ENCODE measurements at places on chromosomes 11 and 22. TPM values are rescaled to one million over a fixed set of nuclear protein-coding genes. Genes with fewer than 3 reads are reported as not detected.

LAYN gene
- 36.4 TPM for total RNA-seq

GGTLC2 gene
- not detected for total RNA-seq

GANAB gene
- total RNA-seq = 158 TPM

APOL5 gene
- not detected for total RNA-seq

PPP1CA gene
- total RNA-seq = 168 TPM

MMP8 gene
- not detected for total RNA-seq

DNA sequence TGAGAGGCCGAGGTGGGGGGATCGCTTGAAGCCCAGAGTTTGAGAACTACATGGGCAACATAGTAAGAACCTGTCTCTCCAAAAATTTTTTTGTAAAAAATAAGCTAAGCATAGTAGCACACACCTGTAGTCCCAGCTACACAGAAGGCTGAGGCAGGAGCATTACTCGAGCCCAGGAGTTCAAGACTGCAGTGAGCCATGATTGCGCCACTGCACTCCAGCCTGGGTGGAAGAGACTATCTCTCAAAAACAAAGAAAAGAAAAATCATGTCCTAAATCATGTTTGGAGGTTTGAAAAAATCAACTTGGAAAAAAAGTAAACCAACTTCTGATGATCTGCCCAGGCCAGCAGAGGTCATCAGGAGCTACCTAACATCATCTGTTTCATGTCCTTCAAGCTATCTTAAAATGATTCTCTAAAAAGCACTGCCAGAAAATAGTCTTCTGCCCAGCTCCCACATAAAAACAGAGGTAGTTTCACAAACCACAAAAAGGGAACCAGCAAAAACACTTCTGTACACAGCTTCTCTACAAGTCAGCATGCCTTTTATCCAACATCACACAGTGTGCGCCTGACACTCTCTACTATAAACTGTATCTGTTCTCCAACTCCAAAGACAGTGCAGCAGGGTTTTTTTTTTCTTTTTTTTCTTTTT lies 165.0 kb downstream of the SOX6 start:
- DNase-seq = no peak

GRCh38 chr22:18979957-18980356 lies 43.9 kb upstream of the PRODH start:
- DNase-seq = no peak

DNA sequence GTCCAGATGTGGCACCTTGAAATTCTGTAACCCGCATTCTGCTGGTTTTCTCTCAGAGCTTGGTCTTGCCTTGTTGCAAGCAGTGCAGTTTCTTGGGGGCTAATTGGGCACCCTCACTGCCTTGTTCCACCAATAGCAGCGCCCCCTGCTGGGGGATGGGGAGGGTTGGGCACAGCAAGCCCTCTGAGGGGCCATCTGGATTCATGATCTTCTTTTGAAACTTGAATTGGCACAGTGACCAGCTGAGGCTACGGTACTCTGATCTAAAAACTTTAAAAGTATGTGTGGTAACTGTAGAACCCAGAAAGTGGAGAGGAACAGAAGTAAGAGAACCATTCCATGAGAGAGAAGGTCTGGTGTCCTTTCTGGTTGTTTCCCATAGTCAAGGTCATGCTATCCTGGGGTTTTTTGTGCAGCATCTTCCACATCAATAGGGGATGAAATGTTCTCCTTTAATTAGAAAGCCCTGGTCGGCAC lies 64.2 kb downstream of the MED15 start:
- no peak for DNase-seq

- DNase-seq = peak; percentile 63
These were observed 25.4 kb upstream of the SORL1 start for GRCh38 chr11:121426476-121427399.

- DNase-seq = peak; percentile 45
These were observed 859 bp upstream of the KRTAP5-5 start for GRCh38 chr11:1628506-1629325.

DNA sequence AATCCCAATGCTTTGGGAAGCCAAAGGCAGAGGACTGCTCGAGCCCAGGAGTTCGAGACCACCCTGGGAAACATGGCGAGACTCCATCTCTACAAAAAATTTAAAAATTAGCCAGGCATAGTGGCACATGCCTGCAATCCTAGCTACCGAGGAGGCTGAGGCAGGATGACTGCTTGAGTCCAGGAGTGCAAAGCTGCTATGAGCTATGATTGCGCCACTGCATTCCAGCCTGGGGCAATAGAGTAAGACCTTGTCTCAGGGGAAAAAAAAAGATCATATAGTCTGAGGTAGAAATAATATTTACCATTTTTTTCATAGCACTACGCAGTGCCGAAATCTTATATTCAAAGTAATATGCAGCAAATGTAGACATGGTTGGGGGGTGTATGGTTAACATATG lies 47.8 kb downstream of the MRTFA start:
- no peak for DNase-seq

DNA sequence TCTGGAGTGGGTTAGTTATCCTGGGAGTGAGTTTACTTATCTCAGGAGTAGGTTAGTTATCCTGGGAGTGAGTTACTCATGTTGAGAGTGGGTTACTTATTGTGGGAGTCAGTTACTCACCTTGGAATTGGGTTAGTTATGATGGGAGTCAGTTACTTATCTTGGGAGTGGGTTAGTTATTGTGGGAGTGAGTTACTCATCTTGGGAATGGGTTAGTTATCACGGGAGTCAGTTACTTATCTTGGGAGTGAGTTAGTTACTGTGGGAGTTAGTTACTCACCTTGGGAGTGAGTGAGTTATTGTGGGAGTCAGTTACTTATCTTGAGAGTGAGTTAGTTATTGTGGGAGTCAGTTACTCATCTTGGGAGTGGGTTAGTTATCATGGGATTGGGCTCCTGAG lies 49.6 kb upstream of the B3GAT1 start:
- DNase-seq = no peak

GRCh38 chr22:19983741-19984140 lies 32.9 kb downstream of the ARVCF start:
- peak; percentile 59 for DNase-seq

DNA sequence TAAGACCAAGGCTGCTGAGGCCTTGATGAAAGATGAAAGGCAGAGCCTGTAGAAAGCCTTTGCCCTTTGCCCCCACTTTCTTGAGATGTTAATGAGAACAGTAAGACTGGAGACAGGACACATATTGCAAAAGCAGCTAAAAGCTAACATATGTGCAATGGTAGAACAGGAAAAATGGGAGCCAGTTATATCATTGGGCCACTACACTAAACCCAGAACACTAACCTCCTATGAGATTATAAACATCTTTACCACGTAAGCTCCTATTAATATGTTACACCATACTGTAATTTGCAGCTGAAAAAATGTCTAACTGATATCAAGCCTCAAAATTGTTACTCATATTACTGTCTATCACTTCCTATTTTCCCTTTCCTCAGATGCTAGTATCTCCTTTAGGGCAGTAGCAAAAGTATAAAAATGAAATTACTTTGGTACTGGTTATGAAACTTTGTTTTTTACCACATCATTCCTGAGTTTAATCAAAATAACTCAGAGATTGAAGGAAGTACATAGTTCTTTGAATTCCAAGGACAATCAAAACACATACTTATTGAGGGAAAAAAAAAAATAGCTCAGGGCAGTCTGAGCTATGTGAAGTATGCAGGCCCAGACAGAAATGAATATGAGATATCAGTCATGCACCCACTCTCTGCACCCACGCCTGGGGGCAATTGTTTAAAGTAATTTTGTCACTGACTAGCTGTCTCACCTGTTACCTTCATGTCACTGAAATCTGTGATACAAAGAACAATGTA lies 9.1 kb downstream of the HPS5 start:
- DNase-seq = no peak

DNA sequence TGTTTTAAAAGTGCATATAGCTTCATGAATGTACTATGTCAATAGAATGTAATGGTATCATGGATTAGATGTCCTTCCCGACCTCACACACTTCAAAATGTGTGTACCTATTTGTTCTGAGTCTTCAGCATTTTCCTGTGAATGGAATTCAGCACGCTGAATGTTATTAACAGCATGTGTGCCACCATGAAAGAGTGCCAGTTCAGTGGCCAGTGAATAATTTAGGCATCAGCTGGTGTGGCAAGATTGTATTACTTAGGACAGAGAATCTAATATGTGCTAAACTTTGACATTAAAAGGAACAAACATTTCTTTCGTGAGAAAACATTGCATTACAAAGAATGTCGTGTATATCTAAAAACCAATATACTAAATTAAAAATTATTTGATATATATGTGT lies 46.4 kb downstream of the HIPK3 start:
- DNase-seq = no peak

- peak; percentile 30 for DNase-seq
These were observed 11.5 kb upstream of the NEAT1 start for GRCh38 chr11:65410936-65411680.

GRCh38 chr11:77191823-77192495 lies 63.9 kb downstream of the MYO7A start:
- DNase-seq = peak; percentile 96

GRCh38 chr22:20198557-20199319 lies 47.9 kb upstream of the CCDC188 start:
- DNase-seq = no peak

Data from thyroid gland (tissue), 4 donors.